ENCODE measurements at places on chromosomes 1 and 21. TPM values are rescaled to one million over a fixed set of nuclear protein-coding genes. Genes with fewer than 3 reads are reported as not detected.
A peak's percentile ranks its signal among the peaks of the same experiment; 100 is the strongest.

Gene CDC7
- 9.9 TPM for polyA plus RNA-seq

Gene TMEM81
- polyA plus RNA-seq: 3.3 TPM

Gene MROH9
- polyA plus RNA-seq: not detected

Gene PARP1
- polyA plus RNA-seq: 63.0 TPM

Gene NECTIN4
- 0.42 TPM for polyA plus RNA-seq

Gene UBE2U
- 0.15 TPM for polyA plus RNA-seq

Gene TRAPPC10
- 36.6 TPM for polyA plus RNA-seq

DNA sequence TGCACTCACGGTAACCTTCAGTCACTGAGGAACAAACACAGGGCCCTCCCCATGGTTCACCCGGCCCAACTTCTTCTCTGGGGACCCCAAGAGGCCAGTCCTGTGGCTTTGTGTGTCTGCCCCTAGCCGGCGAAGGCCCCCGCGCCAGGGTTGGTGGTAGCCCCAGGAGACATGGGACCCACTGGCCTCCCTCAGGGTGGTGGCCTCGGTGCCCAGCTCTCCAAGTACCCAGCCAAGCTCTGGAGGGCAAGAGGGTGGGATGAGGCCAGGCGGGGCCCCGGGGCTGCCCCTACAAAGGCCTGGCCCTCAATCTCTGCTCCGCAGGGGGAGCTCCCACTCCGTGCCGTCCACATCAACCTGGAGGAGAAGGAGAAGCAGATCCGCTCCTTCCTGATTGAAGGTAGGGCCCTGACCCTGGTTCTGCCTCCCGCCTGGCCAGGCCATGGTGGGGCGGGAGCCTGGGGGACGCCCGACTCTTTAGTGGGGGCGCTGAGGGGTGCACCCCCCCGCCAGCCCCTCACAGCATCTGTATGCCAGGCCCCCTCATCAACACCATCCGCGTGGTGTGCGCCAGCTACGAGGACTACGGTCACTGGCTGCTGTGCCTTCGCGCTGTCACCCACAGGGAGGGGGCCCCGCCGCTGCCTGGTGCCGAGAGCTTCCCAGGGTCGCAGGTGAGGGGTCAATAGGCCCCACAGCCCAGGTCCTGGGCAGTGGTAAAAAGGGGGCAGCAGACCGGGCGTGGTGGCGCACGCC lies 5.6 kb downstream of the PLEKHN1 start:
- no peak overlapping the region for H3K4me3 ChIP-seq
- DNase-seq: no peak
- H3K4me1 ChIP-seq: peaks cover 8% of the 10 kb centered on the region
- H3K27ac ChIP-seq: no peak overlapping the region

DNA sequence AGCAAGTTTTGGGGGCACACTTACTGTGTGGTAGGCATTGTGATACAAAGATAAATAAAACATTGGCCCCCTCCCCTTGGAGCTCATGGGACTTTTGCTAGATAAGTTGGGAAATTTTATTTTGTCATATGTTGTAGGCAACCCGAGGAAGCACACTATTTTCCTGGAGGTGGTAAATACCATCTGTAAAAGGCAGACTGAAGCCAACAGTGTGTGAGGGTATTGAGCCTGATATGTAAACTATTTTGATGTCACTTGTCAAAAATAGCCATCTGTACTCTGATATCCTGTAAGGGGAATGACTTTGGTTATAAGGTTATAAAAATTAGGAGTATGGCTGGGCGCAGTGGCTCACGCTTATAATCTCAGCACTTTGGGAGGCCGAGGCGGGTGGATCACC lies 30.6 kb downstream of the VANGL2 start:
- H3K27me3 ChIP-seq: no peaks in the 10 kb centered on the region
- H3K4me3 ChIP-seq: no peak overlapping the region

DNA sequence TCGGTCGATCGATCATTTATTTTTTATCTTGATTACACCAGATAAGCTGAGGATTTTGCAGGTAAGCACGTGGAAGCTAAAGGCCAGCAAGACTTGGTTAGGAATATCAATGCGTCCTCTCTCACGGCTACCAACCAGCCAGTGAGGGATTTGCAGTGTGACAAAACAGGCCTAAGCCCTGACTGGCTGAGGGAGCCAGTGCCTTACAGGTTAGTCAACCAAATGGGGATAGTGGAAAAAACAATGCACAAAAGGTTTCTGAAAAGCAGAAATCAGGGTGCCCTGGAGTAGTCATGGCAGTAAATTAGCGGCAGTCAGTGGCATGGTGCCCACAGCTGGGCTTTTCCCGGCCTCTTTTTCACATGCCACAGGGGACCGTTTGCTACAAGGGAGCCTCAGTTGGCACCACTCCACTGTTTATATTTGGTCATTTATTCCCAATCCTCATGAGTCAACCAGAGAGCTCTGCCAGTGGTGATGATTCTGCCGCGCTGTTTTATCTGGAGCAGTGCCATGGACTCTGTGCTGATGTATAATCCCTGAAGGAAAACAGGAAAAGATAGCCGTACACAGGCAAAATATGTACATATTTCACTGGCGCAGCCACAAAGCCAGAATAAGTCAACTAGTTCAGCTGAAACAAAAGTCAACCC lies 167.6 kb downstream of the RHOU start:
- H3K4me1 ChIP-seq: peaks cover 20% of the 10 kb centered on the region
- no peak overlapping the region for H3K4me3 ChIP-seq
- H3K36me3 ChIP-seq: no peaks in the 10 kb centered on the region
- no peaks in the 10 kb centered on the region for H3K27me3 ChIP-seq
- no peak overlapping the region for H3K27ac ChIP-seq
- peak; percentile 35 for DNase-seq

DNA sequence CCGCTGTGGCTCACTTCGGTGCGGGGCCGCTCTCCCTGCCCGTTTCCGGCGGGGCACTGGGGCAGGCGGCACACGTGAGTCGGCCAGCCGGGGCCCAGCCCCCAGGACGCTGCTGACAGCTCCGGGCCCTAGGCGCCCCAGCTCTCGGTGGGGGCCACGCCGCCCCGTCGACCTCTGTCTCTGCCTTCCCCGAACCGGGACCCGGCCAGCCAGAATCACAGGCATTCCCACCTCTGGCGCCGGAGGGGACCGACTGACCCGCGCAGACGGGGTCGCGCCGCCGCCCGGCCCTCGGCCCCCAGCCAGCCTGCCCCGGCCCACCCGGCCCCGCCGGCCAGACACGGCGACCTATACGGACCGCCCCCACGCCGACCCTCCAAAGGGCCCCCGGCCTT lies 755 bp downstream of the SCMH1 start:
- H3K27me3 ChIP-seq: no peaks in the 10 kb centered on the region
- H3K4me1 ChIP-seq: peaks cover 57% of the 10 kb centered on the region
- H3K36me3 ChIP-seq: no peaks in the 10 kb centered on the region
- peak; percentile 81 for DNase-seq
- H3K27ac ChIP-seq: peak overlapping the region; percentile 63
- H3K4me3 ChIP-seq: peak overlapping the region; percentile 30

DNA sequence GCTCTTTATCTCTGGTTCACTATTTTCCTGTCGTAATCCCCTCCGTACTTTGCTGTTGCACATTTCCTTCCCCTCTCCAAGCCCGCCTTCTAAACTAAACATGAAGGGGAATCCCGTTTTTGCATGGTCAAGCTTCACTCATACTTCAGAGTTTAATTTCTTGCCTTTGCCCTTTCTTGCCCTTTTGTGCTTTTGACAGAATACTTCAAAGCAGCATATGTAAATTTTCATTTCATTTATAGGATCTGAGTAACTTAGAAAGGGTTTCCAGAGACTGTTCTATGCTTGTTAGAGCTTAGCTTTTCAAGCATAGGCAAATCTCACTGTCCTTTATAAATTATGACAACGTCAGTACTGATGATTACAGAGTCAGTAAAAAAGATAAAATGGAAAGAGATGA lies 27.7 kb downstream of the SPATA45 start:
- peak; percentile 46 for DNase-seq
- no peak overlapping the region for H3K4me3 ChIP-seq
- H3K4me1 ChIP-seq: peaks cover 28% of the 10 kb centered on the region
- H3K36me3 ChIP-seq: no peaks in the 10 kb centered on the region
- H3K27me3 ChIP-seq: no peaks in the 10 kb centered on the region
- peak overlapping the region; percentile 37 for H3K27ac ChIP-seq

DNA sequence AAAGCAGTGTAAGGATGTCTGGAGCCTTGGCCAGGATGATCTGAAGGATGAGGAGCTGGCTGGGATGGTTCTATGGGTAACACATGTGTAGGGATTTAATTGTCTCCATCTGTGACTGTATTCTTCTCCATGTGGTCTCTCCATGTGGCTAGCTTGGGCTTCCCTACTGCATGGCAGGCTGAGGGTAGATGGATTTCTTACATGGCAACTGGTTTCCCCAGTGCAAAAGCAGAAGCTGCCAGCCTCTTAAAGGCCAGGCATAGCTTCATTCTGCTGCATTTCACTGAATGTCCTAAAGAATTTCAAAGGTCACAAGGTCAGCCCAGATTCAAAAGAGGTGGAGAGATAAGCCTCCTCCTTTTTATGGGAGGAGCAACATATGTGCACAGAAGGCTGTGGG lies 61.7 kb downstream of the XCL2 start:
- no peak for DNase-seq
- H3K27ac ChIP-seq: no peak overlapping the region
- H3K4me1 ChIP-seq: peaks cover 5% of the 10 kb centered on the region
- no peaks in the 10 kb centered on the region for H3K36me3 ChIP-seq
- no peaks in the 10 kb centered on the region for H3K27me3 ChIP-seq

DNA sequence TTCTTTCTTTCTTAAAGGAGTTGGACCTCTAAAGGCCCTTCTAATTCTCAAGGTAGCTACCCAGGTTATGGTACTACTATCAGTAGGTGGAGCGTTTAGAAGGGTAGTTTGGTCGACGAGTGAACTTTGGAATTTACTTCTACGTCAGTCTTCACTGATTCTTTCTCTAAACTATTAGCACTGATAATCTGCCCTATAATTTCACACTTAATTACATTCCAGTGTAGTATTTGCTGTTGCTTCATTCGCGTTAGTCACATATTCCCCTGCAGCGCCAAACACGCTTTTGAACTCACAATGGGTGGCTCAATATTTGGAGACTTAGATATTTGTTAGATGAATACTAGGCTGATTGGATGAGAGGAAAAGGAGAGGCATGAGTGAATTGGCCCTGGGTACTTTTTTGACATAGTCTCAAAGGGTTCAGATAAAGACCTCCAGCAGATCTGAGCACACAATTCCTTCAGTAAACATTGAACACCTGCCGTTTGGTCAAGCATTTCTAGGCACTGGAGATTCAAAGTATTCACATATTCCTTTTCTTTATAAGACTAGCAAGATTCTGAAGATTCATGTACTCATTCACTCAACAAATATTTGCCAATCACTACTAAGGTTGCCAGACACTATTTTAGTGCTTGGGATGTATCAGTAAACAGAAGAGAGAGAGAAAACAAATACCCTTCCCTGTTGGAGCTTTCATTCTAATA lies 929 bp upstream of the FOXJ3 start:
- no peaks in the 10 kb centered on the region for H3K36me3 ChIP-seq
- peak; percentile 77 for DNase-seq
- peak overlapping the region; percentile 95 for H3K4me3 ChIP-seq
- H3K27ac ChIP-seq: peak overlapping the region; percentile 100

DNA sequence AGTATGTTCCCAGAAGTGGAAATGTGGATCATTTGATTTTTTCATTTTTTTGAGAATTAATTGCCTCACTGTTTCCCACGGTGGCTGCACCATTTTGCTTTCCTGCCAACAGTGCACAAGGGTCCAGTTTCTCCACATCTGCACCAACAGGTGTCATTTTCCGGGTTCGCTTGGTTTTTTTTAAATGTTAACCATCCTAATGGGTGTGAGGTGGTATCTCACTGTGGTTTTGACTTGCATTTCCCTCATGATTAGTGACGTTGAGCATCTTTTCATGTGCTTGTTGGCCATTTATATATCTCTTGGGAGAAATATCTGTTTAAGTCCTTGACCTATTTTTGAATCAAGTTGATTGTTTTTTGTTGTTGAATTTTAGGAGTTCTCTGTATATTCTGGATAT lies 3.0 kb downstream of the COL6A2 start:
- no peak overlapping the region for H3K4me3 ChIP-seq
- no peak for DNase-seq
- no peak overlapping the region for H3K27ac ChIP-seq
- H3K36me3 ChIP-seq: no peaks in the 10 kb centered on the region
- H3K27me3 ChIP-seq: peaks cover 36% of the 10 kb centered on the region

GRCh38 chr1:92940541-92940940 lies 20.7 kb downstream of the DIPK1A start:
- no peak for DNase-seq
- no peak overlapping the region for H3K27ac ChIP-seq
- H3K4me1 ChIP-seq: no peaks in the 10 kb centered on the region
- H3K4me3 ChIP-seq: no peak overlapping the region

DNA sequence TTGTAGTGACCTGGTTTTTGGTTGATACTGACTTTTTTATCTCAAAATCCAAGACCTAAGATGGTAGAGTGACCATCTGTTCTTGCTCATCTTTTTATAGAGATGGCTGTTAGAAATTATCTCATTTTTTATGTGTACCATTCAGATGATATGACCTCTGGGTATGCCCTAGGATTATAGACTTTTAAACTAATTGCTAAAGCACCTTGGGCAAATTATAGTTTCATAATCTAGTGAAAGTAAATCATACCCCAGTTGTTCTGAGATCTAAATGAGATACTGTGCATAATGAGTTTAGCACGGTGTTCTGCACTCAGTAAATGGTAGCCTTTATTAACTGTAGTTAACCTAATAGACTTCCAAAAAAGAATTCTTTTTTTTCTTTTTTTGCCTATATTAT lies 182.6 kb upstream of the L1TD1 start:
- peaks cover 8% of the 10 kb centered on the region for H3K36me3 ChIP-seq
- no peak overlapping the region for H3K4me3 ChIP-seq
- no peaks in the 10 kb centered on the region for H3K27me3 ChIP-seq

DNA sequence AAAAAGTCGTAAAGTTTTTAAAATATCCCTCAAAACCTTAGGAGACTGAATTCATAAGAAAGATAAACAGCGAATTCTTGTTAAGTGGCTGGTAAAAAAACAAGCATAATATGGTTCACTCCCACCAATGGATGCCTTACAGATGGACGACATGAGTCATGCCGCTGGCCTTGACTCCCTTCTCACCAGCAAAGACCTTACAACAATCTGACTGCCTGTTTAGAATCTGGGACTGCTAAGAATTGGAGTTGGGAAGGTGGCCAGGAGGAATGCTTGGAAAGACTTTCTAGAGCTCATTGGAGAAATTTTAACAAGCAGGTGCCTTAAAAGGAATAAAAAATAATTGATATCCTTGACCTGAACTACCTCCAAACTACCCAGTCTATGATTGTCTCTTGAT lies 206.9 kb upstream of the FMN2 start:
- H3K4me3 ChIP-seq: no peak overlapping the region
- no peaks in the 10 kb centered on the region for H3K36me3 ChIP-seq
- no peaks in the 10 kb centered on the region for H3K27me3 ChIP-seq

- H3K27ac ChIP-seq: no peak overlapping the region
- no peaks in the 10 kb centered on the region for H3K36me3 ChIP-seq
- H3K4me1 ChIP-seq: no peaks in the 10 kb centered on the region
Observed at GRCh38 chr1:181160998-181161870, 72.7 kb downstream of the IER5 start.
